Tibial nerve (tissue), 4 donors: ENCODE measurements at places on chromosomes 7 and 10.

DNA sequence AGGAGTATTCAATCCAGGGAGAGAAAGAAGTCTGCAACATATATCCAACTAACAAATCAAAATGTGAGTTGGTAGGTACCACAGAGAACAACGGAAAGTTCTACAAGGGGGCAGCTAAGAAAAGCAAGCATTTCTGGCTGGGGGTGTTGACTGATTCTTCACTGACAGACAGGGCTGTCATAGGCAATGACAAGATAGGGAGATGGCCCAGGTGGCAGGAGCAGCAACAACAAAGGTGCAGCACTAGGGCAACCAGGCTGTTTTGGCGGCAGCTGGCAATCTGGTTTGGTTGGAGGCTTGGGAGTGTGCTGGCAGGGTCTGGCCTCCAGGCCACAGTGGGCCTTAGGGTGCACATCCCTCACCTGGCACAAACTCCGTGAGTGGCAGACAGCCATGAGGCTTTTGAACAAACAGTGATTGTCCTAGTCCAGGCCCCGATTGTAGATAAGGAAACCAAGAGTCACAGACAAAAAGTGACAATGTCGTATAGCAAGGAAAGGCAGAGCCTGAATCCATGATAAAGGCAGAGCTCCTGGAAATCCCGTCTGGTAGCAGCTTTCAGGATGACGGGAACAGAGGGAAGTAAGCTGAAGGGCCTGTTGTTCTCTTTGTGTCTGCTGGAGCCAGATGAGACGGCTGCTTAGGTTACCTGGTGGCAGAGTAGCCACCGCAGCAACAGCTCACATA, 28.4 kb downstream of the DPCD start:
- DNase-seq, result no peak

GRCh38 chr7:143735962-143736361, 21.5 kb downstream of the CTAGE6 start:
- no peak for DNase-seq

DNA sequence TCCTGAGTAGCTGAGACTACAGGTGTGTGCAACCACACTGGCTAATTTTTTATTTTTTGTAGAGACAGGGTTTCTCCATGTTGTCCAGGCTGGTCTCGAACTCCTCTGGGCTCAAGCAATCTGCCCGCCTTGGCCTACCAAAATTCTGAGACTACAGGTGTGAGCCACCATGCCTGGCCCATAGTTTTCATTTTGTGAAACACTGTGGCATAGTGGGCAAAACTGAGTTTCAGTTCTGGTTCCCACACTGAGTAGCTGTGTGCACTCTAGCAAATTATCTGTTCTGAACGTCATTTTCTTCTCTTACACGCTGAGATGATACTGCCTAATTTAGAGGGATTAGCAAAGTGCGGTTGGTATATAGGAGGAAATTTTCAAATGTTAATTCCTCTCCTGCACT, 13.5 kb downstream of the ATP5MK start:
- no peak for DNase-seq

DNA sequence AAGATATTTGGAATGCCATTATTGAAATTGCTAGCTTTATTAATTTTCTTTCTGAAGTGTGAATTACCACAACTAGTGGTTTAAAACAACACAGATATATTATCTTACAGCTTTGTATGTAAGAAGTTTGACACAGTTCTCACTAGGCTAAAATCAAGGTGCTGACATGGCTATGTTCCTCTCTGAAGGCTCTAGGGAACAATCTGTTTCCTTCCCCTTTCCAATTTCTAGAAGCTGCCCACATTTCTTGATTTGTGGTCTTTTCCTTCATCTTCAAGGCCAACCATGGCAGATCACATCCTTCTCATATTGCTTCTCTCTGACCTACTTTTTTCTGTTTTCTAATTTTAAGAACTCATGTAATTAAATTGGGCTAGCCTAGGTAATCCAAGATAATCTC, 43.3 kb upstream of the SLC26A3 start:
- no peak for DNase-seq

DNA sequence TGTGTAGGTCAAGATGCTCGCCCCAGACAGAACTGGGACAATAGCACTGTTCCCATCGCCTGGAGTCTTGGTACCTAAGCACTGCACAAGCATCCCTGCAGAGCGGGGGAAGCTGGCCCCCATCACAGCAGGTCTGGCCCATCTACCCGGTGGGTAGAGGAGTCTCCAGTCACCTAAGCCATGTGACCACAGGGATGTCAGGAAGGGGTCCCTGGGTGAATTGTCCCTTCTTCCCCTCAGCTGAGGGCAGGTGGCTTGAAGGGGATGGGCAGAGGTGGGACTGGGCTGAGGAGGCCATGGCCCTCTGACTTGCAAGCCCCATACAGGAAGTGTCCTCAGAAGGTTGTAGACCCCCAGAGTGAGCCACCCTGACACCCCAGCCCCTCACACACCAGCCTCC, 39.7 kb downstream of the FRMPD2 start:
- no peak for DNase-seq

DNA sequence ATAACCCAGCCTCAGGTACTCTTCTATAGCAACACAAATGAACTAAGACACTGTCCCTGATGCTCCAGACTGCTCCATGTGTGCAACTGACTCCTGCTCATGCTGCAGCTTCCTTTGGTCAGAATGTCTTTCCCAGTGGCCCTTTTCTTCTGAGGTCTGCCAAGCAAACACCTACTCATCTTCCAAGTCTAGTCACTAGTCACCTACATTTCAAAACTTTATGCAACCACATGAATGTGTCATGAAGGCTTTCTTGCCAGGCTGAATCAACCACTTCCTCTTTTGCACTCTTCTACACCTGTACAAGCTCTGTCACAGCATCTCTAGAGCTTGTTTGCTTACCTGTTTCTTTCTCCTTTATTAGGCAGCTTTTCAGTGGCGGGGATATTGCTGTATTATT, 75.8 kb downstream of the LSMEM1 start:
- no peak for DNase-seq

GRCh38 chr10:34433241-34434076, 381.6 kb downstream of the PARD3 start:
- DNase-seq, result no peak

DNA sequence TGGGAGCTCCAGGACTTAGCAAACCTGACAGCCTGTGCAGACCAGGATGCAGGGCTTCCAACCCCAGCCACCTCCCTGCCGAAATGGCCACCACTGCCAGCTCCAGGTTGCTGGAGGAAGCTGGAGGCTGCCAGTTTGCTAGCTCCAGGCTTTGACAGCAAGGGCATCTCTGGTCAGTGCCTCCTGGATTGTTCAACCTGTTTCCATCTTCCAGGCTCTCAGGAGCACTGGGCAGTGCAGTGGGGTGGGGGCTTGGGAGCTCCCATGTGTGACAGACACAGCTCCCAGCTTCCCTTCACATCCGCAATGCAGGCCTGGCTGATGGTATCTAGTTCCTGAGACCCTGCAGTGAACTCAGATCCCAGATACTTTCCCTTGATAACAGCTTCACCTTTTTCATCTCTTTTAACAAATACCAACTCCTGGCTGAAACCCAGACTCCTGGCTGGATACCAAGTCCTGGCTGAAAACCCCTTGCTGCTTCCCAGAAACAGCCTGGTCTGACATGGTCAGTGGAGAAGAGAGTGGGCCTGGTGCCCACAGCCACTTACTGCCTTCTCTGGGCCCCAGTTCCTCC, 20.8 kb upstream of the RET start:
- no peak for DNase-seq

DNA sequence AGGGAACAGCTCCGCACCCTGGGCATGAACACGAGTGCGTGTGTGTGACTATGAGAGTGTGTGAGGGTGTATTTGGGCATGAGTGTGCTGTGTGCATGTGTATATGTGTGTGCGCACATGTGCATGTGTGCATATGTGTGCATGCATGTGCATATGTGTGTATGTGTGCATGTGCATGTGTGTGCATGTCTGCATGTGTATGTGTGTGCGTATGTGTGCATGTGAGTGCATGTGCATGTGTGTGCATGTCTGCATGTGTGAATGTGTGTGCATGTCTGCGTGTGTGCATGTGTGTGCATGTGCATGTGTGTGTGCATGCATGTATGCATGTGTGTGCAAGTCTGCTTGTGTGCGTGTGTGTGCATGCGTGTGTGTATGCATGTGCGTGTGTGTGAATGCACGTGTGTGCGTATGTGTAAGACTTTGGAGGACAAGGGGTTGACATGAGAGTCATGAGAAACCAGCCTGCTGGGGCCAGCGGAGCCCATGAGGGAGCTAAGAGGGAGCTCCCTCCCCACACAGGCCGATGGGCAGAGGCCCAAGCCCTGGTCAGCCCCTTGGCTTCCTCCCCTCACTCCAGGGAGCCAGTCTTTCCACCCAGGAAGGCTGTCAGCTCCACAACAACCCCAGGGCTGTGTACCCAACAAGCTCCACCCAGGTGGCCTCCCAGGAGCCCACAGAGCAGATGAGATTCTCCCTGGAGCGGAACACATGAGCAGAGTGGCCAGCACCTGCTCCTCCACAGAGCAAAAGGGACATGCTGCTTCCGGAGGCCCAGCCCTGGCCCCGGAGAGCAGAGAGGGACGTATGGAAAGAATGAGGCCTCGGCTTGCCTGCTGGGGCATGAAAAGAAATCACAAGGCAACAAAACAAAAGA, 142.5 kb upstream of the PPP2R2D start:
- DNase-seq, result no peak

- peak; percentile 76 for DNase-seq
These were observed 55.5 kb downstream of the SLC16A12 start for GRCh38 chr10:89479771-89480446.

- DNase-seq, result no peak
These were observed 547.8 kb upstream of the IGFBP3 start for GRCh38 chr7:46468753-46469356.

DNA sequence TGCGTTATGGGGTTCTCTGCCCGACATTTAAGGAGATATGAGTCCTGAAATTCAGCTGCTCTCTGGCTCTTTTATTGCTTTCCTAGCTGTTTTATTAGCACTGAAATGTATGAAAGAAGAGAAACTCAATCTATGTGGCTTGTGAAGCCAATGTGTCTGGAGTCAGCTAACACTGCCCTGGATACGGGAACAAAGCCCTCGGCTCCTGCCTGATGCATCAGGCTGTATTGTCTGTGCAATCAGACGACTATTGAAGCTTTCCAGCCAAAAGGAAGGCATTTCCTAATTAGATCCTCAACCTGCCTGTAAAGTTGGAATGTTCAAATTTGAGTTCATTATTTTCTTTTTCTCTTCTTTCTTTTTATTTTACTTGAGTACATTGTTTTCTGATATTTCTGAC, 22.0 kb upstream of the TM9SF3 start:
- no peak for DNase-seq

DNA sequence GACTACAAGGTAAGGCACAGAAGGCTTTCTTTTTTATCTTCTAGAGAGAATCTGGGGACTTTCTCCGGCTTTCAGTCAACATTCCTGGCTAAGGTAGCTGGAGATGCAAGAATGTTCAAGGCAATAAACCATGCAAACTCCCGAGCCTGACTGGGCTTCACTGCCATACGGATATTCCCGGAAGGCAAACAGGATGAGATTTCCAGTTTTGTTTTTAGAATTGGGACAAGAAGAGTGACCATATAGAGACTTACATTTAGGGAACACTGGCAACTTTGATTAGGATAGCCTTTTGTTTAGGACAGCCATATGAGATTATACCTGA, 269 bp downstream of the CALD1 start:
- no peak for DNase-seq

GRCh38 chr10:111707076-111707475, 476.5 kb downstream of the GPAM start:
- no peak for DNase-seq

GRCh38 chr7:36086571-36086970, 66.5 kb upstream of the EEPD1 start:
- no peak for DNase-seq

GRCh38 chr10:11610826-11611247, 613 bp downstream of the USP6NL start:
- peak; percentile 30 for DNase-seq

DNA sequence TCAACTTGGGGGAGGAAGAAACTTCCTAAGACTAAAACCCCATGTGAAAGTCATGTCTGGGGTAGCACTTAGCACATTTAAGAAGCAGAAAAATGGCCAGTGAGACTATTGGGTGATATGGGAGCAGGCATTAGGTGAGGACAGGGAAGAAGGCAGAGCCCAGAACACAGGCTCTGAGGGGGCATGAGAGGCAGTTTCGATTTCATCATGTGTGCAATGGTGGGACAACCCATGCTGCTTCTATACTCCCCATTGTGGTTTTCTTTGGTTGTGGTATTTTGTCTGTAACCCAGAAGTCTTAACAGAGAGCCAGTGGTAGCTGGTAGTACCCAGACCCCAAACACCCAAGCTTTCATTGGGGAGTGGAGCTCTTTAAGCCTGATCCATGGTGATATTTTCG, 752.0 kb downstream of the GRID1 start:
- no peak for DNase-seq

GRCh38 chr10:48333856-48334255, 27.4 kb downstream of the MAPK8 start:
- no peak for DNase-seq

- no peak for DNase-seq
These were observed 18.1 kb downstream of the ADRB1 start for GRCh38 chr10:114061789-114062188.

DNA sequence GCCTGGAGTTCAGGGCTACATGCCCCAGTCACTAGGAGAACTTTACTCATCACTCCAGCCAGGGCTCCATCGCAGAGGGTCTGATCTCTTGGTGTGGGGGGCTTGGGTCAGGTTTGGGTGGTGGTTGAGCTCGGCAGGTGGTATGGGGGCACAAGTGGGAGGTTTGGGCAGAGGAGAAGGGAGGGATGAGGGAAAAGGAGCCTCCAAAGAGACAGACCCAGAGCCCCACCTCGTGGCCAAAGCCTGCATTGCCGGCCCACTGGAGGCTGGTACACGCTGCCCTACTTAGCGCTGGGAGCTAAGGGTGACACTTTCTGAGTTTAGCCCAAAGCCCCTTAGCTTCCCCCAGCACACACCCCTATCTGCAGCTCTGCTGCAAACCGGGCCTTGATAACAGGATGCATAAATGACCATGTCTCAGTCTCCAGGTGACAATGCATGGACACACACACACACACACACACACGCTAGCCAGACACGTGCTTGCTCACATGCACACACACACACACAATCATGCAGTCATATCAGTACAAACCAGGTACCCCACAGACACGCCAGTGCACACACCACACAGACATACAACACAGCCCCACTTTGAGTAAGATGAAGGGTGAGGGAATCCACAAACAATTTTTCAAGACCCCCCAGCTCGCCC, 14.7 kb downstream of the LZTS2 start:
- peak; percentile 82 for DNase-seq

- DNase-seq, result no peak
These were observed 11.8 kb downstream of the MET start for GRCh38 chr7:116683786-116684185.

DNA sequence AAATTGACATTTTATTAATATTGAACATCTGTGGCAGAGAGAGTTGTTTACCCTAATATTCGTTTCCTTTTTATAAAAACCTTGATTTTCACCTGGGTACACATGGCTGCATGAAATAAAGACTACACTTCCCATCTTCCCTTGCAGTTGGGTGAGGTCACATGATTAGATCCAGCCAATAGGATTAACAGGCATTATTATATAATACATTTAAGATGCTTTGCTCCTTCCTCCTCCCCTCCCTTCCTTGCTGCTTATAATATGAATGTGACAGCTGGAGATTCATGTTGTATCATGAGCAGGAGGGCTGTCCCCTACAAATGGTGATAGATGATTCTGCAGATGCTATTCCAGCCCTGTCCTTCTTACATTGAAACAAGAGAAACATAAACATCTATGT, 146.6 kb downstream of the SH2D4B start:
- DNase-seq, result no peak

GRCh38 chr7:28507525-28508282, 95.4 kb downstream of the CREB5 start:
- DNase-seq, result no peak

GRCh38 chr10:120318862-120319261, 138.2 kb upstream of the PLPP4 start:
- DNase-seq, result no peak

- no peak for DNase-seq
These were observed 76.9 kb upstream of the STEAP1B start for GRCh38 chr7:22576612-22577469.
